Stimulated activated CD8-positive, alpha-beta memory T cell treated with anti-CD3 and anti-CD28 coated beads, Interleukin-12 subunit alpha, Interleukin-12 subunit beta, amount 100 ng/mL, for 1 hour (primary cell): ENCODE measurements at places on chromosomes 16 and 17.
A peak's percentile ranks its signal among the peaks of the same experiment; 100 is the strongest.

GRCh38 chr17:19003543-19004420, 782 bp downstream of the FAM83G start:
- peak; percentile 35 for DNase-seq

DNA sequence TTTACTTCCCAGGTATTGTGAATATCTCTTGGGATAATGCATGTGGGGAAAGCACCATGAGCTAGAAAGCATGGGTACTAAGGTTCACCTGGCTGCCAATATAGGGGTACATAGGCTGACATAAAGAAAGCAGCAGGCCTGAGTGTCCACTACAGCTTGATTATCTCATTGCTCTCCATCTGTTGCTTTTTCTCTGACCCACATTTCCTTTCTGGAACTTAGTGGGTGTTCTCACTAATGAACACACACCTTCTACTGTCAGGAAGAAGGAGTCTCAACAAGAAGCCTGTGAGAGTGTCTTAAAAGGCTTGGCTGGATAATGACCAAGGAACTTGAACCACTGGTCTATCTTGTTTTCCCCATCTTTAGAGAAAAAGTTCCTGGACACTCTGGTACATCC, 62.5 kb downstream of the CA10 start:
- DNase-seq = no peak

GRCh38 chr16:82667437-82667836, 40.7 kb downstream of the CDH13 start:
- no peak for DNase-seq

DNA sequence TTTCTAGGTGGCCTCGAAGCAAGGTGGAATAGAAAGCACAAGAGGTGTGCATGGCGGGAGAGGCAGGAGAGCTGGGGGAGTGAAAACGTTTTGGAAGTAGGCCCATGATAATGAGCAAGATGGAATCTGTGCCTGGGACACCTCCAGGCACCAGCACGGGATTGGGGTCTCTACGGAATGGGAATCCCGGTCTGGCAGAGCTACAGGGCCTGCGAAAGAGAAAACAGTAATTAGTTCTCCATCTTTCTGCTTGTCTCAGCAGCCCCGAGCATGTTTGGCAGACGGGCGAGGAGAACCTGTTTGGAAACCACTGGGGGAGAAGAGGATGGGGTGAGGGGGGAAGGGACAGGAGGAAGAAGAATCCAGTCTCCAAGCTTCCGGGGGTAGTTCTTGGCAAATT, 258.7 kb downstream of the SOX9 start:
- no peak for DNase-seq

- no peak for DNase-seq
Measured at GRCh38 chr17:68600067-68600930, 868 bp downstream of the FAM20A start.

GRCh38 chr17:76142039-76142584, 1.1 kb upstream of the FOXJ1 start:
- DNase-seq = no peak

GRCh38 chr16:67428146-67428731, 2.7 kb upstream of the HSD11B2 start:
- no peak for DNase-seq

DNA sequence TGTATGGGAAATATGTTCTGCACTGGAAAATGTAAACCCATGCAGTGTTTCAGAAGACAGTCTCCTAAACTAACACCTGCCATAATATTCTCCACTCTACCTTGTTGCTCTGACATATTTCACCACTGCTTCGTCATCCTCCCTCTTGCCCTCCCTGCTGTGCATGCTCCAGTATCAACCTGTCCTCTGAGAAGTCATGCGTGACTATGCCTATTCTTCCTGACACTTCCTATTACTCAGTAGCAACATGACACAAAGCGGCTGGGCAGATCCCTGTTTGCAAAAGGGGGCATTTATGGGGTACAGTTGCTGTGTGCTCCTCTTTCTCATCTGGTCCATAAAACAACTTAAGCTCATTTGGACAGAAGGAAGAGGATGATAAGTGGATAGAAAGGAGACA, 805.6 kb upstream of the EEF2KMT start:
- no peak for DNase-seq

- no peak for DNase-seq
Measured at GRCh38 chr17:51510940-51511339, 250.6 kb downstream of the UTP18 start.

DNA sequence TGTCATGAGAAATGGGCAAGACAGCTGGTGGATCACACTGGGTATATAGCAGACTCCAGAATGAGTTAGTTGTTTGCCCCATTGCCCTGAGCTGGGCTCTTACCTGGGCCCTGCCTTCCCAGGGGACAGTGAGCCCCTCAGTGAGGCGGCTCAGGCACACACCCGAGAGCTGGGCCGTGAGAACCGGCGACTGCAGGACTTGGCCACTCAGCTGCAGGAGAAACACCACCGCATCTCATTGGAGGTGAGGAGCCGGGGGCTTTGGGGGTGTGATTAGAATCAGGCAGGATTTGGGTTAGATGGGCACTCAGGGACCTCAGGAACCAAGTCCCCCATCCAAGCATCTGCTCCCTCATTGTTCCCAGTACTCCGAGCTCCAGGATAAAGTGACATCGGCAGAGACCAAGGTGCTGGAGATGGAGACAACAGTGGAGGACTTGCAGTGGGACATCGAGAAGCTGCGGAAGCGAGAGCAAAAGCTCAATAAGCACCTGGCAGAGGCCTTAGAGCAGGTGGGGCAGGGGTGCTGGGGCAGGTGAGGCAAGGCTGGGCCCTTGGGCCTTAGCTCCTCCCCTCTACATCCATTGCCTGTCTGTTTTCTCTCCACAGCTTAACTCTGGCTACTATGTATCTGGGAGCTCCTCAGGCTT, 2.8 kb downstream of the RNF40 start:
- DNase-seq = no peak

GRCh38 chr16:84484579-84485254, 19.7 kb downstream of the MEAK7 start:
- no peak for DNase-seq

- no peak for DNase-seq
Measured at GRCh38 chr16:60484901-60485300, 1551.3 kb downstream of the CDH8 start.

DNA sequence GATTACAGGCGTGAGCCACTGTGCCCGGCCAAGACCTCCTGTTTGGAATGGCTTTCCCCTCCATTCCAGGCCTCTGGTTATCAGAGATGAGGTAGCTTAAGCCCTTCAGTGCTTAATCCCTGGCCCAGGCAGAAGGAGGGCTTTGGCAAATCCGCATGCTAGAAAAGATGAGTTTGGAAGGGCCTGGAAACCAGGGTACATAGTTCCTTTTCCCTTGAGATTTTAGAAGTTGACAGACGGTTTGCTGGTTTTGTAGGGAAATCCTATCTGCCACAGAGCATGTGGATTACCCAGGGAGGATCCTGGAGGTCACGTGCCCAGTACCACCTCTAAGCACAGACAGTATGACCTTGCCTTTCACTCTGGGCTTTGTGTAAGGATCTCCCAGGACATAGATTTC, 114.7 kb upstream of the CACNG3 start:
- no peak for DNase-seq

GRCh38 chr17:49168706-49169105, 36.1 kb downstream of the B4GALNT2 start:
- no peak for DNase-seq

GRCh38 chr17:55829995-55830612, 79.3 kb downstream of the PCTP start:
- DNase-seq = no peak

DNA sequence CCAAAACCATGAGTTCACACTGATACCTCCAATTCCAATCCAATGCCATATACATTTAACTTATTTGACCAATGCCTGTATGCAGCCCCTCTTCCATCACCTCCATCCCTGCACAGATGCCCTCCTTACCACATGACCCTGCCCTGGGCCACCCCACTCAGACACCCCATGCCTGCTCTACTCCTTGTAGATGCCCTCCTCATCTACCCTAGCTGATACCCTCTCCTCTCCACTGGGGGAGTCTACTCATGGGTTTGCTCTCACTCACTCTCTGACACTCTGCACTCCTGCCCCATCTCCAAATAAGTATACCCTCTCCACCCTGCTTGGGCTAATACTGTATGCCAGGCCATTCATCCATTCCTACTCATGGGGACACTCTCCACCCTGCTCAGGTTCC, 16.0 kb upstream of the CMTM4 start:
- DNase-seq = no peak

GRCh38 chr16:75566758-75567255, 628 bp downstream of the GABARAPL2 start:
- no peak for DNase-seq

DNA sequence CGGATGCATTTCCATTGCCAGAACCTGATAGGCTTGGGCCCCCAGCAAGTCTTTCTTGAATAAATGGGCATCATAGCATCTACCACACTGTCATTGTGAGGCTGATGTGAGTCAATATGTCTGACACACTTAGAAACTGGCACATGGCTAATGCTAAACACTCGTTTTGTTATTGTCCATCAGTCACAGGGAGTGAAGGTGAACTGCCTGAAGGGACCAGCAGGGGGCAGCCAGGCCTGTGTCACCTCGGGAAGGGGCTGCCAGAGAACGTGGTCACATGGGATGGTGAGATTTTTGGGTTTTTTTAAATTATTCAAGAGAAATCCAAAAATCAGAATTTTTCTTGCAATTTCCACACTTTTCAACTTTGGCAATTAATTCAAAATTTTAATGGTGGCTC, 831 bp upstream of the RCVRN start:
- DNase-seq = no peak

GRCh38 chr17:7652388-7653356, 1.9 kb downstream of the ATP1B2 start:
- DNase-seq = no peak

GRCh38 chr16:22055881-22056280, 36.5 kb upstream of the VWA3A start:
- DNase-seq = no peak

GRCh38 chr16:11507350-11507749, 79.4 kb downstream of the LITAF start:
- DNase-seq = no peak

DNA sequence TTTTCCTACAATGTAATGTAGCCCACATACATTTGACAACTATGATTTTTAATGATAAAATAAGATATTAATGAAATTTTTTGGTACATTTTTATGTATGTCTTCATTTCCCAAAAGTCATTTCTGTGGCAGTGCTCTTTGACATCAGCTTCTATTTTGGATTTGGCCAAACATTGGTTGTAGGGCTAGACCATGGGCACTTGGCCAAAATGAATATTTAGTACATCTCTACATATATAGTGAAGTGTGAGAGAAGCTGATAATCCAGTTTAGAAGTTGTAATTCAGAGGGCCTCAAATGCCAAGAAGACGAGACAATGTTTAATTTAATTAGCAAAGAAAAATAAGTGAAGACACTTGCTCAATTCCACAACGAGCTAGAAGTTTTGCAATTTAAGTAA, 724.9 kb upstream of the SOX9 start:
- DNase-seq = no peak

DNA sequence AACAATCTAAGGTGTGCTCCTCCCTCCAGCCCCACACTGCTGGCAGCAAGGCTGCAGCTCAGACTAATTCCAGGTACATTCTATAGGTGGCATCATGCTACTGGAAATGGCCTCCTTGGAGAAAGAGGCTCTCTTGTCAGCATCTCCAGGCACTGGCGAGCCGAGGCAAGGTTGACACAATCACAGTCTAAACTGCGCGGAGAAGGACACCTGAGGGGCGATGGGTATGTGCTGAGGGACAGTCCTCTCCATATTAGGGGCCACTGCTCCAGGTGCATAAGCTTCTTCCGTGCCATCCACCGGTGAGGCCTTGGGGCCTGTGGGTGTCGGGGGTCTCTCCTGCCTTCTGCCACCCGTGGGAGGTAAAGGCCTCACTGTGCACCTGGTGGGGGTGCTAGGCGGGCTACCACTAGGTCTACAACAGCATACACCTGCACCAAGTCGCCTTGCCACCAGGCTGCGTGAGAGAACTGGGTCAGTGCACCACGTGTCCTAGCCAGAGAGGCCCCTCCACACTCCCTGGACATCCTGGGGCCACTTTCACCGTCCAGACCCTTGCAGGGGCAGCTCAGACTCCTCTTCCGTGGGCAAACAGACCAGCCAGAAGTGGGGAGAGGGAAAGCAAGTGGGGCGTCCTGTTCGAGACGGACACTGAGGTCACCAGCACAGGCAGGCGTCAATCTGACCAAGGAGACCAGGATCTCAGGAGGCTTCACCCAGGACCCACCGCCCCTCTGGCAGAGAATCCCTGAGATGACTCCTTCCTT, 12.1 kb upstream of the CBX8 start:
- no peak for DNase-seq

DNA sequence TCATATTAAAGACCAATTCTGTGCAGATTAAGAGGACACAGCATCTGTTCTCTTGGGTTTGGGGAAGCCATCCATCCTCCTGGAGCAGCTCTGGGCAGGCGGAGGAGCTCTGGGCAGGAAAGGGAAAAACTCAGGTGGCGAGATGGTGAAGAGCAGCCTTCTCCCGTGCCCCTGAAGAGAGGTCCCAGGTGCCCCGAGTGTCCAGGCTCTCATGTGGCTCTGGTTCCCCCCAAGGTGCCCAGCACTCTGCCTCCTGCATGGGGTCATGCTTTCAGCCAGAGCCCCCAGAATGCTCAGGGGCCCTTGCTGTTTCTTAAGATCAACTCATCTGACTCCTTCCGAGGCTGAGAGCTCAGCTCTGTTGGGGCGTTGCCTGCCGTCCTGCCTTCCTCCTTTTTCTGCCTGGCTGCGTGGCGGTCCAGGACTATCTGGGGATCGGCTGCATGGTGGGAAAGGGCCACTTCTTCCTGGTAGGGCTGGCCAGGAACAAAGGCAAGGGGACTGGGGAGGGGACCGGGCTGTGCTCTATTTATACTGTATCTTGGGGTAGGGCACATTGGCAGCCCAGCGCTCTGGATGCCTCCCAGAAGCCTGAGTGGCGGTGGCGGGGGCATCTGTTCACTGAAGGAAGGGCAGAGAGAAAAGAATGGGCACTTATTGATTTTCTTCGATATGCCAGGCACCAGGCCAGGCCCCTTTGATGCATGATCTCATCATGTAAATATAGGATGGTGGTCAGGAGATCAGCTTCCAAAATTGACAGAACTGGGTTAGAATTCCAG, 103.2 kb upstream of the SDK2 start:
- DNase-seq = no peak

DNA sequence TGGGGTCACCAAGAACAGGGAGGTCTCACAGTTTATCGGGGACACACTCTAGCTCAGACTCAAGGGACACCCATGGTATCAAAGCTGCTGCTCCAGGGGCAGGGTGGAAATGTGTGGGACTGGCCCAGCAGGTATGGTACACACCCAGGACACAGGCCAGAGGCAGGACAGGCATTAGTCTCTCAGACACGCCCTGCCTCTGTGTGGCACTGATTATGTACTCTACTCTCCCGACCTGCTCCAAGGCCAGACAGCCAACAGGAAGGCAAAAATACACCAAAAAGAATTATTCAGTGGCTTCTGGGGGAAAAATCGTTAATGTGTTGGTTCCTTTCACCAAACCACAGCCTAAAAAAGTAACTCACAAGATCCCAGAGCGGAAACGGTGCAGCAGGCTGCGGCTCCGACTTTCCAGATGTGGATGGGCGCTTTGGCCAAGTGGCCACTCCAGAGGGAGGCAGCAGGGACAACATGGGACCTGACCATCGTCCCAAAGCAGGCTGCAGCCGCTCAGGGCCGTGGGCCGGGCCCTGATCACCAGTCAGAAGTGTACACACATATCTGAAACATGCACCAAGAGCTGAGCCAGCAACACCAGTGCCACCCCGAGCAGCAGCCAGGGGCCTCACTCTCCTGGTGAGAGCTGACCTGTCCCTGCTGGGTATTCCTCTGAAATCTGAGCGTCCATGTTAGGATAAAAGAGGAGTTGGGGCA, 1.0 kb upstream of the SIRT7 start:
- DNase-seq = no peak

- no peak for DNase-seq
Measured at GRCh38 chr17:4086041-4086483, 56.8 kb downstream of the ZZEF1 start.

- no peak for DNase-seq
Measured at GRCh38 chr16:11634312-11634711, 33.9 kb upstream of the SNN start.
